ENCODE measurements at places on chromosomes 7 and 10. TPM values are rescaled to one million over a fixed set of nuclear protein-coding genes. Genes with fewer than 3 reads are reported as not detected.
A peak's percentile ranks its signal among the peaks of the same experiment; 100 is the strongest.

- no peak for DNase-seq
Measured at GRCh38 chr10:50439806-50440205, 183.9 kb downstream of the SGMS1 start.

The CDNF gene
- 1.1 TPM for total RNA-seq

DNA sequence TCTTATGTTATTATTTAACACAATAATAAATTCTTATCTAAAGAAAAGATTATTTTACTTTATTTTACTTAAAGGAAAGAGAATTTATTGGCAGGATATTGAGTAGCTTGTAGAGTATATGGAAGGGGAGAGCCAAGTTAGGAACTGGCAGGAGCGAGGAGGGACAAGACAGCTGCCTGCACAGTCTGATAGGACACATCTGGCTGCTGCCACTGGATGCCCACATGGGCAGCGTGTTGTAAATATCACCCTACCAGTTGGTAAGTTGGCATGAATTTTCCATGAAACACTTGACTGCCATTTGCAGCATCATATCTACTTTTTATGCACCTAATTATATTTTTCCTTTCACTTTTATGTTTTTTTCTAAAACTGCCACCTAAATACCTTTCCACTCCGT lies 19.6 kb downstream of the SRI start:
- DNase-seq: no peak

GRCh38 chr10:6309816-6310215 lies 107.1 kb downstream of the PFKFB3 start:
- no peak for DNase-seq

The GDF2 gene
- total RNA-seq: not detected

DNA sequence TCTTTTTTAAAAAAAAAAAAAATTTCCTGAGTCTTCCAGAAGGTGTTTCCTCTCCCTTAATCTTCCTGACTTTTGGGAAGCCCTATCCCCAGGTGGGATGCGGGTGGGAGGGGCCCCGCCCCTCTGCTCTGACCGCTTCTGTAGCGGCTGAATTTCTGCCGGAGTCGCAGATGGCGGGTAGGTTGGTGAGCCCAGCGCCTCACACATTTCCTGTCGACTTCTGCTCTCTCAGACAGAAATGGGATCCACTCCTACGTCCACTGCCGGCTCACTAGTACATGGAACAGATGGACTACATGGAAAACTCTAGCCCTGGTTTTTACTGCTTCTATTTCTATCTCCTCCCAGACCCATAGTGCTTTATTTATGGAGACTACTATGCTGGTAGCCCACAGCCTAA lies 90.9 kb downstream of the NEUROD6 start:
- DNase-seq: no peak

DNA sequence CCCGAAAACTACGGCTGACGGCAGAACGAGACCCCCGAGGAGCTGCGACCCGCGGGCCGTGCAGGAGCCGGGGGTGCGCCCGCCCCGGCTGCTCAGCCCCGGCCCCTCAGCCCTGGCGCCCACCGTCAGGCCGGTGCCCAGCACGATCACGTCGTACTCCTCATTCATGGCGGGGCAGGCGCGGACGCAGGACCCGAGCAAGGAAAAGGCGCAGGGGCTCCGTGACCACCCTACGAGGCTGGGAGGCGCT lies 218 bp downstream of the GDI2 start:
- no peak for DNase-seq

- no peak for DNase-seq
Measured at GRCh38 chr7:148147438-148147837, 443.1 kb upstream of the C7orf33 start.

DNA sequence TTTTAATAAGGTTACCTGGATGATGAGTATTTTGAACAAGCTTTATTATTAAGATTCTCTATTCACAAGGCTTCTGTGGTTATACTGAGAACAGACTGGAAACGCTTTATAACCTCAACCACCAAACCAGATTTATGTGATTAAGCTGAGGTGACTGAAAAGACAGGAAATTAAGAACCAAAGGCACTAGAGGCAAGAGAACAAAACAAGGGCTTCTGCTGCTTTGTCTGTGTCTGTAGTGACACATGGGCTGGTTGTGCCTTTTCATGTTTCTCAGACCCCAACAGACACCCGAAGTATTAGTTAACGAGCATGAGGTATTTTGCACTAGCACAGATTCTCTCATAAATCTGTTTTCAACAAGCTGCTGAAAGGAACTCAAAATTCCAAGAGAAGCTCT lies 64.4 kb downstream of the RAPGEF5 start:
- no peak for DNase-seq

The LARP4B gene
- 75.2 TPM for total RNA-seq

The PNLIPRP1 gene
- not detected for total RNA-seq

- peak; percentile 20 for DNase-seq
Measured at GRCh38 chr7:25857376-25858067, 294.5 kb upstream of the NFE2L3 start.

DNA sequence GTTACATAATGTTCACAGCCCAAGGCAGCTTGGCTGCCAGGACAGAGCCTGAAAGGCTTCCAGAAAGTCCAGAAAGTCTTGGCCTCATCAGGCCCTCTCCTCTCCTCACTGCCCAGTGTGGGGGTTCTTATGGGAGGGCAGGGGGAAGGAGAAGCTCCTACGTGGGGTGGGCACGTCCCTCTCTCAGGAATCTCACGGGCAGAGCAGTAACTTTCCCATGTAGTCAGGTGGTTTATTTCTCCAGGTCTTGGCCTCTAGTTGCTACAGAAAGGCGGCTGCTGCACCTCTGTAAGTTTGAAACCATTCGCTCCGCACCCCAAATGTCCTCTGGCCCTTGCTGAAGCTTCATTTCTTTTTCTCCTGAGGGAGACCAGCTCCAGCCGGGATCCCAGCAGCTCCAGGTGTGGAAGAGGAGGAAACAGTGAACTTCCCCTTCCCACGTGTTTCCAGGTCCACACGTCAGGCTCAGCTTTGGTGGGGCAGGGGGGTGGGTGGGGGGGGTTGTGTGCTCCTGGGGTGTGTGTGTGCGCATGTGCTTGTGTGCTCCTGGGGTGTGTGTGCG lies 320.3 kb downstream of the WDR37 start:
- no peak for DNase-seq

GRCh38 chr10:74289188-74289587 lies 138.2 kb downstream of the ADK start:
- DNase-seq: no peak

- DNase-seq: no peak
Measured at GRCh38 chr7:34849986-34850385, 187.3 kb downstream of the DPY19L1 start.

The MYO3A gene
- 0.82 TPM for total RNA-seq

- no peak for DNase-seq
Measured at GRCh38 chr7:82172017-82172416, 271.6 kb downstream of the CACNA2D1 start.

GRCh38 chr7:23114896-23115295 lies 9.3 kb downstream of the KLHL7 start:
- no peak for DNase-seq

GRCh38 chr7:108311446-108312168 lies 144.6 kb downstream of the NRCAM start:
- DNase-seq: no peak

DNA sequence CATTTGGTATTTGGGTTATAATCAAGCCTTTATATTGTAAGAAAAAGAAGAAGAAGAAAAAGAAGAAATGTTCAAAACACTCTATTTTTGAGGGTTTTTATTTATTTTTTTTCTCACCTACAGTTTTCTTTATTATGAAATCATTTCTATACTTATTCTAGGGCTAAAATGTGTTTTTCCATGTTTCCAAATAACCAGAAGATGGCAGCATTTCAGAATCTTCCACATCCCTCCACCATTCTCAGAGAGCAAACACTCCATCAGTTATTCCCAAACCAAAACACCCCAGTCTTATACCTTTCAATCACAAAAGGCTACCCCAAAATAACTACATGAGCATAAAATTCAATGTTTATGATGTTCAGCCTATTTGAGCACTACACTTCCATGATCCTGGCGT lies 38.7 kb upstream of the PPP1R17 start:
- no peak for DNase-seq

DNA sequence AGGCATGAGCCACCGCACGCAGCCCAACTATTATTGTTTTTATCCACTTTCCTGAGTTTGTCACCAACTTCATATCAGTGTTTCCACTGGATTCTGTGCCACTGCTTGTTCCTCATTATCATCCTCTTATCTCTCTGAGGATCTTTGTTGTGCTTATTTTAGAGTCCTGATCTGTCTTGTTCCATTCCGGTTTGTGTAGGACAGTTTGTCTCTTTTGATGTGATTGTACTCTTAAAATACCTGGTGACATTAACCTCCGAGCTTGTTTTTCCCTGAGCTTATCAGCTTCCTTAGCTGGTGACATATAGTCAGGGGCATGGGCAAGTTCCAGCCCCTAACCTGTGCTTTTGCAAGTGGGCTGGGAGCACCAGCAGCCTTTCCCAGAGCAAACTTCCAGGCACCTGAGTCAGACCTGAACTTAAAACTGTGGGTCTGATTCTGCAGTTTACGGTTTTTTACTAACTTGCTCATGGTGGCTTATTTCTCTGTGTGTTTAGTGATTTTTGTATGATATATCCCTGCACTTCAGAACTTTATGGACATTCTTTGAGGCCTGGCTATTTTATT lies 23.1 kb upstream of the FMC1 start:
- DNase-seq: no peak

The CRYGN gene
- 0.32 TPM for total RNA-seq

DNA sequence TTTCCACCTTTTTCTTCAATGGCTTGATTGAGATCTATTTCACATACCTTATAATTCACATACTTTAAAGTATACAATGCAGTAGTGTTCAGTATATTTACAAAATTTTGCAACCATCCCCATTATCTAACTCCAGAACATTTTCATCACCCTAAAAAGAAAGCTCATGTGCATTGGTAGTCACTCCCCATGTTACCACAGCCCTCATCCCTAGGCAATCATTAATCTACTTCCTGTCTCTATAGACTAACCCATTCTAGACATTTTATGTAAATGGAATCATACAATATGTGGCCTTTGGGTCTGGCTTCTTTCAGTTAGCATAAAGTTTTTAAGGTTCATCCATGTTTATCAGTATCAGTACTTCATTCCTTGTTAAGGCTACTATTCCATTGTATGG lies 214.2 kb downstream of the WDR11 start:
- no peak for DNase-seq

DNA sequence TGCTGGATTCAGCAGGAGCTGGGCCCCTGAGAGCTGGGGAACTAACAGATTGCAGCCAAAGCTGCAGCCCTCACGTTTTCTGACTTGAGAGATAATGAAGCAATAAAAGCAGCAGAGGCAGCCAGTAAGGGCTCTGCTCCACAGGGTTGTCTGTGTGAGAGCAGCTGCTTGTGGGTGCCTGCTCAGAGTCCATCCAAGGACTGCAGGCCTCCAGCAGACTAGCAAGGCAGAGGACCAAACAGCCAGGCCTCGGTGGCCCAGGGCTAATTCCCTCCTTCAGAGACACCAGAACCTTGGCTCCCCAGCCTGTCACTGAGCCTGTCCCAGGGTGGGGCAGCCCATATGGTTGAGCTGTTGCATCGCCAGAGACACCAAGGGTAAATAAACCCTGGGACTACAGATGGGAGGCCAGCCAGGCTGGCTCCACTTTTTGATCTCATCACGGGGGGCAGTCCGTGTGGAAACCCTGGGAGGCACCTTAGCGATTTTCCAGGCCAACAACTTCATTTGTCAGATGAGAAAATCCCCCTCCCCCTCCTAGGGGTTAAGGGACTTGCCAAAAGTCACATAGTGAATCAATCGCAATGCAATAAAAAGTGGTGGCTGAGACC lies 229.2 kb downstream of the WDR11 start:
- DNase-seq: no peak

The GIMAP5 gene
- not detected for total RNA-seq

DNA sequence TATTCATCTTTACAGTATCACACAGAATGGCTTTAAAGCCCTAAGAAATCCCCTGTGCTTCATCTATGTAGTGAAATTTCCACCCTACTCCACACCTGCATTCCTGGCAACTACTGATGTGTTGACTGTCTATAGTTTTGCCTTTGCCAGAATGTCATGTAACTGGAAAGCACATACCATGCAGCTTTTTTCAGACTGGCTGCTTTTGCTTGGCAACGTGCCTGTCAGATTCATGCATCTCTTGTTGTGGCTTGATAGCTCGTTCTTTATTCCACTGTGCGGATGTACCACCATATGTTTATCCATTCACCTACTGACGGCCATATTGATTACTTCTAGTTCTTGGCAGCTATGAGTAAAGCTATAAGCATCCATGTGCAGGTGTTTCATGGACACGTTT lies 30.6 kb downstream of the RBM17 start:
- DNase-seq: no peak

- DNase-seq: no peak
Measured at GRCh38 chr7:131066635-131067034, 261.0 kb upstream of the MKLN1 start.

- DNase-seq: no peak
Measured at GRCh38 chr10:108469940-108470339, 1305.4 kb upstream of the SORCS1 start.

- no peak for DNase-seq
Measured at GRCh38 chr7:150377635-150378034, 1.5 kb upstream of the ZNF775 start.

- DNase-seq: no peak
Measured at GRCh38 chr10:111766464-111766863, 417.1 kb downstream of the GPAM start.

The IDI2 gene
- not detected for total RNA-seq

GRCh38 chr10:31932838-31933237 lies 4.2 kb upstream of the ARHGAP12 start:
- DNase-seq: no peak

DNA sequence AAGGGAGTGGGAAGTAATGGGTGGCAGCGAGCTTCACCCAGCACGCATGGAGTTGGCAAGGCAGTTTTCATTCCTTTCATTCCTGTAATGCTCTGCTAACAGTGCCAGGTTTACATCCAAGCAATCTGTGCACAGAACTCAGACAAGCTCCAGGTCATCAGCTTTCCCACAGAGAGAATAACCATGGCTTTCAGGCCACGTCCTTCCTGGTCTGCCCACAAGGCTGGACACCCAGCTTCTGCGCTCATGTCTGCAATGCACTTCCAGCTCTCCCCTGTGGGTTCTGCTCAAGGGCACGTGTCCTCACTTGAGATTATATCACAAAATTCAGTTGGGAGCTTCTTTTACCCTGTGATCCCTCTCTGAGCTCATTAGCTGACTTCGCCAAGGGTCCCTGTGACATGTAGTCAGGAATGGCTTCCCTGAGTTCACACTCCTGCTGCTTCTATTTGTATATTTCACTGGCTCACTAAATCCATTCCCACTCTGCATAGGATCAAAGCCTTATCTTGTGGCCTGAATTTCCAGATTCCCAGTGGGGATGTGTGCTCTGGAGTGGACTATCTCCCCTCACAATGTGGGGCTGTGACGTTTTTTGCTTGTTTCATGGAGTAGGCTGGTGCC lies 18.6 kb downstream of the AKR1C2 start:
- no peak for DNase-seq

- DNase-seq: no peak
Measured at GRCh38 chr7:75872073-75872782, 6.6 kb upstream of the RHBDD2 start.

- no peak for DNase-seq
Measured at GRCh38 chr7:29471444-29472138, 92.0 kb upstream of the PRR15 start.

- no peak for DNase-seq
Measured at GRCh38 chr10:15331461-15331860, 39.6 kb downstream of the FAM171A1 start.

The SLC13A1 gene
- not detected for total RNA-seq
